ENCODE measurements at places on chromosomes 3 and 15.

DNA sequence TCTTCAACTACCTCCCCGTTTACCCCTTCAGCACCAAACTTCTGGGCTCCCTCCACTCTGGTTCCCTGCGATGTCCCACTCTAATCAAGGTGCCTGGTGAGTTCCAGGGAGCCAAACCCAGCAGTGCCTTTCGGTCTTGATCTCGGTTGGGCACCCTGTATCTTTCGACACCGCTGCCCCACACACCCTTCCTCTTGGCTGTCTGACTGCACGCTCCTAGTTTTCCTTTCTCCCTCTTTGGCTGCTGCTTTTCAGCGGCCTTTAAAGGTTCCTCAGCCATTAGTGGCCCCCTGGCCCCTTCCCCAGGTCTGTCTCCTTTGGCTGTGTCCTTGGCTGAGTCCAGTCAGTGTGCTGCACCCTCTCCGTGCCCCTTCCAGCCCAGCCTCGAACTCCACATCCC is 784 bp downstream of the TTLL3 start:
- DNase-seq, result no peak

DNA sequence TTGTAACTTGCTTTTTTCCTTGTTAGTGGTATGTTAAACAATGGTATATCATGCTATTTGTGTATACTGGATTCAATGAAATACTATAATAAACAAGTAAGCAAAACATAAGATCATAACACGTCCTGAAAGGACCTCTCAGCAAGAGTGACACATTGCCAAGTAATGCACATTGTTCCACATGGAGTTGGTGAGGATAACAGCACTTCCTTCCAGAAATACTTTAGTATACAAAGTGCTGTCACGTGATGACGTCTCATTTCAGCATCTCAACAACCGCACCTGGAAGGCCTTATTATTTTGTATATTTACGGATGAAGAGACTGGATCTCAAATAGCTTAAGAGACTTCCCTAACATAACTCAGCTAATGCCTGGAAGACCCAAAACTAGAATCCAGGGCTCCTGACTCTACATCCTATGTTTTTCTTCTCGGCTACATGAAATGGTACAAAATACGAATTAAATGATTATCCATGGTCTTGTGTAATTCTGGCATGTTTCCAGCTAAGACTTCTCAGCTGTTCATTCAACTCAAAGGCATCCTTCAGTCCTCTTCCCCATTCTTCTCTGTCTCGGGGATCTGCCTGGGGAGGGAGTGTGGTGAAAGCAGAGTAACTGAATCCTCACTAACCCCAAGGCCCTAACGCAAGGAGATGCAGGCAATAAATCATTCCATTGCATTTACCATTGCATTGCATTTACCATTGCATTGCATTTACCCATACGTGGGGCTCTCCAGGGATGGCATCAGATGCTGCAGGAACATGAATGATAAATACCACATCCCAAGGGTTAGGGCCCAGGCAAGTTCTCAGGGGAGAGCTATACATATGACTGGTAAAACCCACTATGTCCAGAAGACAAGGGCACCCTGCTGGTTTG is 79.2 kb downstream of the LIPC start:
- DNase-seq, result no peak

GRCh38 chr15:56366211-56366610 is 985 bp downstream of the TEX9 start:
- no peak for DNase-seq

DNA sequence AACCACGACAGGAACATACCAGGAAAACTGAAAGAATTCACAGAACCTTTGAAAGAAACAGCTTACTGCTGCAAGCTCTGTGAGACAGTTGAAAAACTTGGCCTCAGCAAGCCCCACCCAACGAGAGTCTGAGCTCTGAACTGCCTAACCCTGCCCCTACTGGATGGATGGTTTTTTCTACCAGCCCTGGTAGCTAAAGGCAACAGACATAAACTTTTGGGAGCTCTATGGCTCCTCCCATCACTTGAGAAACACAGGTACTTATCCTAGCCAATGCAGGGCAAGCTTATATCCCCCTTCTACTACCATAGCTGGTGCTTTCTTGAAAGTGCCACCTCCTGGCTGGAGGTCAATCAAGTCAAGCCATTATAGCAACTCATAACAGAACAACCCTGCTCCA is 471.8 kb downstream of the GRM7 start:
- no peak for DNase-seq

- no peak for DNase-seq
Measured at GRCh38 chr15:100353449-100353848, 11.7 kb upstream of the ADAMTS17 start.
